AG10803 (cell line): ENCODE measurements at places on chromosomes 1 and 21.

DNA sequence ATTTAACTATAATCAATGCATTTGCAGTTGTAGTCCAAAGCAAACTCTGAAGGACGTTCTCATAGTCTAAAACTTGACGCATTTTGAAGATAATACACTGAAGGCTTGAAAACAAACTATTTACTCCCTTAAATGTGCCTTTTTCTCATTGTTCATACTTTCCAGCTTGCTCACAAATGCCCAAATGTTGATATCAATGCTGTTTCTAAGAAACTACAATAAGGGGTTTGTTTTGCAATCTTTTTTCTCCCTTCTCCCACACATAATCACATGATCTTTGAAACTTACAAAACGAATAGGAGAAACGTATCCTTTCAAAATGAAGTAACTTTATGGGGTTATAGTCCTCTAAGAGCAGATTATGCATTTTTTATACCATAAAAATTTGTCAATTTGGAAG, 508.7 kb downstream of the DPYD start:
- peak; percentile 69 for DNase-seq

DNA sequence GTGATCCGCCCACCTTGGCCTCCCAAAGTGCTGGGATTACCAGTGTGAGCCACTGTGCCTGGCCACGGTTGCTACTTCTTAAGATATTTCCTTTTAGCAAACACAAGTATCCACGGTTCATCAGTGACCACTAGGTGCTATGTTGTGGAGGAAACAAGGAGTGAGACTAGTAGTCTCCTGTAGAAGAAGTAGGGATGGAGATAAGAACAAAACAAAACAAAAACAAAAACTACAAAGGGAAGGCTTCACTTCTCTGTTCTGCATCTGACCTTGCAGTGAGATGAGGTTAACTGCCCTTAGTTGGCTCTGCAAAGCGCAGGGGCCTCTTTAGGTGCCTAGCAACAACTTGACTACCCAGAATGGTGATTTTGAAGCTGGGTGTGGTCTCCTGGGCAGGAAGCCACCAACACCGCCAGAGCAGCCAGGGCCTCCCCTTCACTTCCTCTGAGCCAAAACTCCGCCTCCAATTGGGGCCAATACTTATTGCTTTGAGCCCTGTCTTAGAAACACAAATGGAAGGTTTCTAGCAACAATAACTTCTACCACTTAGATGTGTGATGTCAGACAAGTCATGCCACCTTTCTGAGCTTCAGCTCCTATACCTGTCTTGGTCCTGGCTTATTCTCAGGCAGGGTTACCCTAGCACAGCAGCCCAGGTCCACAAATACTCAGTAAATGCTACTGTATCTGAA, 12.8 kb upstream of the CDC42 start:
- peak; percentile 54 for DNase-seq

- DNase-seq, result no peak
Measured at GRCh38 chr1:38344716-38345115, 298.1 kb upstream of the POU3F1 start.

- DNase-seq, result no peak
Measured at GRCh38 chr1:234582681-234583301, 27.2 kb downstream of the IRF2BP2 start.
